ENCODE measurements at places on chromosomes 2 and 18.

GRCh38 chr2:168992591-168993349 is 38.4 kb downstream of the ABCB11 start:
- DNase-seq = no peak

GRCh38 chr2:47169784-47170183 is 14.7 kb upstream of the STPG4 start:
- no peak for DNase-seq

GRCh38 chr2:152826581-152827279 is 108.3 kb downstream of the ARL6IP6 start:
- DNase-seq = no peak

GRCh38 chr2:203549406-203549805 is 14.3 kb upstream of the RAPH1 start:
- DNase-seq = no peak

DNA sequence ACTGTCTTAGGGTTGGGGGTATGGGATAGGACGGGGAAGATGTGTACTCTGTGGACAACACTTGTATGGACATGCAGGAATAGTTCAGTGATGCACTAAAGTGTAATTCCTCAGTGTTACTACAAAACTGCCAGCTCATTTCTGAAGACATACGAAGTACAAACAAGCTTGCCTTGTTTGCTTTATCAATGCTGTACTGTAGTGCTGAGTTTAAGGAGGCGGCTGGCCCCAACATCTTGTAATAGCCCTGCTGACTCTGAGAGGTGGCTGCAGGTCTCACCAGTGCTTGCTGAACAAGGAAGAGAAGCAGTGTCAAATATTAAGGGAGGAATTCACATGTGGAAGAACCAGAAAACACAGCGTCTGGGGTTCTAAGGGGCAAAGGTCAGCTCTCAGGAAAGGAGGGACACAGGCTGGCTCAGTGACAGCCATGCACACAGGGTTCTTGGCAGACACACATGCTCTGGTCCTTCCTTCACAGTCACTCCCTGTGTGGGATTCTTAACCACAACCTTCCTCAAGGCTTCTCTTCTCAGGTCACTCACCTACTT is 39.8 kb upstream of the EVA1A start:
- DNase-seq = no peak

DNA sequence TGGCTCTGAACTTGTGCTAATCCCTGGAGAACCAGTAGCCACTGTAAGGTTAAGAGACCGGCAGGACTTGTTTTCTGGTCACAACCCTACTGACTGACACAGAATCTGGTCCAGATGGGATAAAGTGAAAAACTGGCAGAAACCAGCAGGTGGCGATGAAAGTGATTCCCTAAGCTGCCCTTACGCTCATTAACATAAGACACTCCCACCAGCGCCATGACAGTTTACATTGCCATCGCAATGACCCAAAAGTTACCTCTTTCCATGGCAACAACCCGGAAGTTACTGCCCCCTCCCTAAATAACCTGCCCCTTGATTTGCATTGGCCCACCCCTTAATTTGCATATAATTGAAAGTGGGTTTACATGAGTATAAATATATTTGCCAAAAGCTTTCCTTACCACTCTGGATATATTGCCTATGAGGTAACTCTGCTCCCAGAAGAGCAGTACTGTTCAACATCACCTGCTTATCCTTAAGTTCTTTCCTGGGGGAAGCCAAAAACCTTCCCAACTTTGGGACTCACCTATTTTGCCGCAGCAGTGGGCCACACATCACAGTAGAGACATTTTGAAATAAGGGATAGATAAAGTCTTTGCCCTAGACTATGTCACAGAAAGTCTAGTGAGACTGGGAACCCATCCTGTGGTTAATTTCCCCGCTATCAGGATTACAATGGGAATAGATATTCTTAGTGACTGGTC is 35.8 kb upstream of the AFF3 start:
- DNase-seq = peak; percentile 38

GRCh38 chr2:192735447-192735846 is 540.7 kb upstream of the TMEFF2 start:
- DNase-seq = no peak

DNA sequence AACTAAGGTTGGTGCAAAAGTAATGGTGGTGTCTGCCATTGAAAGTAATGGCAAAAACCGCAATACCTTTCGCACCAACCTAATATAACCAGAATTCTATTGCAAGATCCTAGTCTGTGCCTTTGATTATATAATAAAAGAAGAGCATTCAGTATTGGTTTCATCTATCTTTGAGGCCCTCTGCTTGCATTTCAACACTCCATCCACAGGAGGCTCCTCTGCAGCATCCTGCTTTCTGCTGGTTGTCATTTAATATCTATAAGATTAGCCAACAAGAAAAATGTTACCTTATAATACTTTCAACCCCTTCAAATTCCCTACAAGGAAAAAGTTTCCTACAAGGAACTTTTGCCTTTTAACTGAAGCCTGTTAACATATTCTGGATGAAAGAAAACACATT is 139.2 kb downstream of the CDCA7 start:
- no peak for DNase-seq

DNA sequence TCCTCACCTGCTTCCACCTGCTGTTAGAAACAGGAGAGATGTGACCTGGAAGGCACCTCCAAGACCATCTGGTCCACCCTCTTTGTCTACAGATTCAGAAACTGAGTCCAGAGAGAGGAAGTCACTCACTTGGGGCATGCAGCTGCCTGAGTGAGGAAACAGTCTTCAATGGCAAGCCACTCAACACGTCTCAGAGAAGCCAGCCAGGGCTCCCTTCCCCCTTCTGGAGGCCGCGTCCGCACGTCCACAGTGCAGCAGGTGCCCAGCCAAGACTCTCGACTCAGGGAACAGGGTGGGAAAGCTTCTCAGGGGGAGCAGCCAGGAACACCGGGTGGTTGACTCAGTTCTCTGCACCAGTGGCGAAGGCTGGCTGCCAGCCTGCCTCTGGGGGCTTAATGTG is 201.7 kb downstream of the BCL11A start:
- DNase-seq = no peak

DNA sequence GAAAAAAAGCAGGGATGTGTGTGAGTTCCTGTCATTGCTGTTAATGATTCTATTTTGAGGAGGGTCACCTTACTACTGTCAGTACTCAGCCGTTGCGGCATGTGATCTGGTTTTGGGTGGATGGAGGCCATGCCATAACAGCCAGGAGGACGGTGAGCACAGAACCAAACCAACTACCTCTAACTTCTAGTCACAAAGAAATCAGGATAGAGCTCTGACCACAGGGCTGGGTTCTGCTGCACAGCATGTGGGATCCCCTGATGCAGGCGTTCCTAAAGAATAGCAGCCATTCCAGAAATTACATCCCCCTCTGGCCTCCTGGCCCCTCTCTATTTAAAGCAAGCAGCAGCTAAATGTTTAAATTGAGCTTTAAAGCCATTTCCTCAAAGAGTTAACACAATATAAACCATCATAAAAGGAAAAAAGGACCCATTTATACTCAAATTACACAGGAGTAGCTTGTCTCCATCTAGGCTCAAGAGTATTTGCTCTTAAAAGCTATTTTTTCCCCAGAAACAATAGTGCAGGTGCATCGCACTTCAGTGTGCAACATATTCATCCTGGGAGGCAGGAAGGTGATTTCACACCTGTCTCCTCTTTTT is 786.4 kb downstream of the RNF144A start:
- no peak for DNase-seq

DNA sequence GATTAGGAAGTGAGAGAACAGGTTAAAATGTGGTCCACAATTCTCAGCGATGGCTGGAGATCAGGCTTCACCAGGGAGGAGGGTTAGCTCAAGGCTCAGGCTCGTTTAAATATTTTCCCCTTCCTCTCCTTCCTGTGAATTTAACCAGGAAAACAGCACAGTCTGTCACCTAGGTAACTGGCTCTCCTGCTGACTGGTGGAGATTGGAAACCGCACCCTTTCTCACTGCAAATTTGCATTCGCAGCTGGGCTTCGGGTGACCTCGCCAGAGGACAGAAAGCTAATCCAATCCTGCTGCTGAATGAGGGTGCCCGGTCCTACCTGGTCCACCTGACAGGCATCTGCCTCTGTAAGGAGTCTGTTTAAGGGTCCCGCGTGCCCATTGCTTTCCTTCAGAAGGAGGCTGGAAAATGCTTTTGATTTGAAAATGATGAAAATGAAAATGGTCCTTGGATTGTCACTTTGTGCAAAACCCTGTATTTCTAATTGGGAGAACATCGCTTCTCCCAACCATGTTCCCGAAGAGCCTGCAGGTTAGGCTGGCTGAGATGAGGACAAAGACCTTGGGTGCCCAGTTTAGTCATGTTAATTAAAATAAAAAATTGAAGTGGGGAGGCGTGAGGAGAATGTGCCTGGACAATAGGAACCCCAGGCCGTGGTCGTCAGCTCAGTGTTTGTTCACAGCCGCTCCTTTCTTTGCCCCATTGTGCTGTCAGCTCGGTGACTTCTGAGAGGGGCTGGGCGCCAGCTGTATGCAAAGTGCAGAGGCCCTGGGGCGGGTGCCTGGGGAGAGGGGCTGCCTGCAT is 43.4 kb upstream of the MTCL1 start:
- DNase-seq = no peak

- DNase-seq = no peak
Observed at GRCh38 chr2:80086831-80087230, 217.7 kb downstream of the LRRTM1 start.

GRCh38 chr2:103346780-103347179 is 584.9 kb downstream of the TMEM182 start:
- no peak for DNase-seq

GRCh38 chr2:212968284-212969081 is 182.9 kb downstream of the IKZF2 start:
- DNase-seq = no peak

- DNase-seq = no peak
Observed at GRCh38 chr2:130346741-130347066, 4.0 kb downstream of the IMP4 start.

- DNase-seq = no peak
Observed at GRCh38 chr2:170587922-170588321, 127.2 kb upstream of the SP5 start.

GRCh38 chr2:181176540-181176939 is 196.1 kb downstream of the UBE2E3 start:
- DNase-seq = no peak

- DNase-seq = no peak
Observed at GRCh38 chr2:197207598-197207997, 103.0 kb downstream of the ANKRD44 start.

DNA sequence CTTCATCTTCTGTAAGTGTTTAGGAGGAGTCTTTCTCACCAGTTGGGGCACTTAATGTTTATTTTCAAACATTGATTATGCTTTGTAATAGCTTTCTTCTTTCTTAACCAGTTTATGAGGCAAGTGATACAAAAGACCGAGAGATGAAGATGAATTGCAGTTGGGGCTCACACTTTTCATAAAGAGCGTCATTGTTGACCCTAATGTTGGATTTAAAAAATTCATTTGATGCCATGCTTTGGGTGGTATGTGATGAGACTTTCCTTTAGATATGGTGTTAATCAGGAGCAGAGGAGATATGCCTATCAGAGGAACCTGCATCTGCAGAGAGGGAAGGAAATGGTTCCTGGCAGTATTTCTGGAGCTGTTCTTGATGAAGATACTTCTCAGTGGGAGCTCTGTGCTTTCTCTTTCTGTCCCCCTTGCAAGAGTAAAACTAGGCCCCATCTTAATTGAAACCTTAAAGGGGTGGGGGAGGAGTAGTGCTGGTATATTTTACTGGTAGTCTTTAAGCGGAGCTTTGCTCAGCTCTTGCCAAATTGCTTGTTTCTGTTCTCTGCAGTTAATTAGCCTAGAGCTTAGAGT is 2.3 kb downstream of the EML4 start:
- no peak for DNase-seq

- DNase-seq = no peak
Observed at GRCh38 chr2:51165534-51166260, 133.8 kb upstream of the NRXN1 start.

Data from effector memory CD8-positive, alpha-beta T cell (primary cell).